ENCODE measurements at places on chromosomes 3 and 15.
A peak's percentile ranks its signal among the peaks of the same experiment; 100 is the strongest.

DNA sequence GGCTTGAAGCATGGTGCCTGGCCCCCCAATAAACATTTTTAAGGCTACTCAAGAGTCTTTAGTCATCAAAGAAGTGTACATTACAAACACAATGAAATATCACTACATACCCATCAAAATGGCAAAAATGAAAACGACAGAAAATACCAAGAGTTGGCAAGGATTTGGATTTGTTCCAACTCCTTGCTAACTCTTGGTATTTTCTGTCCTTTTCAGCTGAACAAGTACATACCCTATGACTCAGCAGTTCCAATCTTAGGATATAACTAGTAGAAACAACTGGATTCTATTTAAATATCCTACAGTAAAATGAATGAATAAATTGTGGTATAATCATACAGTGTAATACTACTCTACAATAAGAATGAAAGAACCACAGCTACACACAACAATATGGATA, 25.1 kb upstream of the GABPB1 start:
- no peak for DNase-seq

DNA sequence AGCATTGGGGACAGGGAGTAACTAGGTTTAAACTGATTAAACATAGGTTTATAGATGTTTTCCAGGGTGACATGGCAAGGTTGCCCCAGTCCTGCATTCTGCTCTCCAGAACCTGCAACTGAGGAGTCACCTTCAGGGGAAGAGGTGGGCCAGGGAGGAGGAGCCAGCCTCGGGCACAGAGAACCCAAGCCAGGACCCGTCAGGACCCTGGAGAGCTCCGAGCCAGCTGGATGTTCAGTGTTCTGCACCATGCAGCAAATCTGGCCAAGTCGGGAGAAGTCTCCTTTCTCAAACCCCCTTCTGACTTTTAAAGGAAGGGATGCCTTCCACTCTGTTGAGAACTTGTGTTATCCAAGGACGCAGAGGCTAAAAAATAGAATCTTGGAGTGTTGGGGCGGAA, 62.1 kb upstream of the SLC6A11 start:
- DNase-seq: peak; percentile 15

DNA sequence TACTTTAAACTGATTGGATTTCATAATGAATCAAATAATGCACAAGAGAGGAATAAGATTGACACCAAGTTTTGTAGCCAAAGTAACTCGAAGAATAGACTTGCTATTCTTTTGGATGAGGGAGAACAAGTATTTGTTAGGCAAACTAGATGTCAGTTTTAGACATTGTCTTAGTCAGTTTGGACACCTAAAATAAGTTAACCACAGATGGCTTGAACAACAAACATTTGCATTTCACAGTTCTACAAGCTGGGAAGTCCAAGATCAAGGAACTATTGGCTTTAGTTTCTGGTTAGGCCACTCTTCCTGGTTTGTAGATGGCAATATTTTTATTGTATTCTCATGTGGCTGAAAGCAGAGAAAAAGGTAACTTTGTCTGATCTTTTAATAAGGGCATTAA, 61.3 kb upstream of the OSTN start:
- DNase-seq: no peak

GRCh38 chr15:58840048-58840447, 68.9 kb downstream of the MINDY2 start:
- no peak for DNase-seq
